ENCODE measurements at places on chromosomes 5 and 9. TPM values are rescaled to one million over a fixed set of nuclear protein-coding genes. Genes with fewer than 3 reads are reported as not detected.

C7 gene
- 2.3 TPM for total RNA-seq

ACSL6 gene
- total RNA-seq: 0.62 TPM

- DNase-seq: no peak
Measured at GRCh38 chr9:71725590-71726338, 42.5 kb downstream of the CEMIP2 start.

FNBP1 gene
- 23.7 TPM for total RNA-seq

GRCh38 chr5:171433352-171433698 lies 13.9 kb downstream of the FGF18 start:
- no peak for DNase-seq

DNA sequence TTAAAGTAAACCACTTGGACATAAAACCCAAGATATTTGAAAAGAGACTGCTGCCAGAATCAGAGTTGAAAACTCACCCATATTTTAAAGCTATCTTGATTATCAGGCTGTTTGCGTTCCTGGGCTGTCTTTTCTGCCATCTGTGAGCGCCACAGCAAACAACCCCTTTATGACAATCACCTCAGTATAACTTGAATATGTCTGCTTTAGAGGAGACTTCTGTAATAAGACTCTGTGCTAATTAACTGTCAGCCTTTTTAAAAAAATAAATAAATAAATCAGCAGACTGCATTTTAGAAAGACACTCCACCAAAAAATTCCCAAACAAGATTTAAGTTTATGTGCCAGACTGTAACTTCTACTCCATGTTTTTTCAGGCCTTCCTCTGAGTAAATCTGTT lies 375.7 kb upstream of the CCNH start:
- DNase-seq: no peak

GRCh38 chr9:130975932-130976841 lies 32.8 kb upstream of the LAMC3 start:
- DNase-seq: no peak

DBN1 gene
- total RNA-seq: 97.3 TPM

CDKN2B-AS1 gene
- total RNA-seq: 0.18 TPM

SAXO1 gene
- 0.04 TPM for total RNA-seq

DNA sequence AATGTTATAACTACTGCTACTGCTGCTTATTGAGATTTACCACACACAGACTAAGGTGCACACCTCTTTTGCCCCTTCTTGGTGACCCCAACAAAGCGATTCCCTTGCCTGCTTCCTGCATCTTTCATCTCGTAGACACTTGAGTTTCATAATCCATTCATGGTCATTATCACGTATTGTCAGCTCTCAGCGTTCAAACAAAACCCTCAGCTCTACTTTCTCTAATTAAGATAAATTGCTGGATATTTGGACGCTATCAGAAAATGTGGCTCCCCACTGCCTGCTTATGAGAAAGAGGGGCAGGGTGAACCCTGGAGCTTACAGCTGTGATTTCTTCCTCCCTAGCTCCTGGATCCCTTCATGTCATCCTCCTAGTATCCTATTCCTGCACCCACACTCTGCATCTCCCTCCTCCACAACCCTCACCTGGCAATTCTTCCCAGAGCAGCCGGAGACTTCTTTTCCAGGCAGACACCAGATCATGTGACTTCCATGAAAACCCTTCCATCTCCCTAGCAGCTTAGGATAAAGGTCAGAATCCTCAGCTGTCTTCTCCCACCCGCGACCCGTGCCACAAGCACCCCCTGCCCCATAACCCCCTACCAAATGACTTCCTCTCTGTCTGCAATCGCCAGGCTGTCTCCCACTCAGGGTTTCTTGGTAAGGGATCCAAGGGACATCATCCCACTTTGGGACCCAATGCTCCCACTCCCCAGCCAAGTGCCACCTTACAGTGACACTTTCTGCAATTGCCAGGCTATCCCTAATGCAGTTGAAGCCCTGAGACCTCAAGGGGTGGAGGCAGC lies 146.5 kb downstream of the NSG2 start:
- no peak for DNase-seq

ADAMTS16 gene
- total RNA-seq: 4.3 TPM

TMEM8B gene
- 5.1 TPM for total RNA-seq

ZMAT2 gene
- total RNA-seq: 68.5 TPM

- no peak for DNase-seq
Measured at GRCh38 chr9:69204326-69204725, 30.2 kb downstream of the TJP2 start.

DNA sequence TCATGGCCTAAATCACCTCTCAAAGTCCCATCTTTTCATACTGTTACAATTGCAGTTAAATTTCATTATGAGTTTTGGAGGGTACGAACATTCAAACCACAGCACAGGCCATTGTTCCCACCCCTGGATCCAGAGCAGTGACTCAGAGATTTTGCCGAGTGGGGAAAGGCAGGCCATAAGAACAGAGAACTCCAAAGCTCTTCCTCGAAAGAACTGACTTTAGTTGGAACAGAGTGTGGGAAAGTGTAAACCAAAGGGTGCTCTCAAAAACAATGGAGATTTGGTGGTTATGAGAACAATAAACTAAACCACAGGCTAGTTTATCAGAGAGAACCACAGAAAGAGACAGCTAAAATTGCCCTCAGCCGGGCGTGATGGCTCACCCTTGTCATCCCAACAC lies 19.4 kb upstream of the GRPEL2 start:
- no peak for DNase-seq

GRCh38 chr5:12885018-12885417 lies 980.8 kb upstream of the CTNND2 start:
- DNase-seq: no peak

- DNase-seq: no peak
Measured at GRCh38 chr5:6545036-6545693, 87.7 kb downstream of the NSUN2 start.

TRIM36 gene
- 2.0 TPM for total RNA-seq

MYORG gene
- total RNA-seq: 8.1 TPM

DOLPP1 gene
- total RNA-seq: 7.5 TPM

PCDHGB5 gene
- total RNA-seq: 4.3 TPM

GRCh38 chr5:57488215-57488955 lies 5.8 kb upstream of the ACTBL2 start:
- DNase-seq: peak; percentile 85

CARD9 gene
- 1.2 TPM for total RNA-seq

DNA sequence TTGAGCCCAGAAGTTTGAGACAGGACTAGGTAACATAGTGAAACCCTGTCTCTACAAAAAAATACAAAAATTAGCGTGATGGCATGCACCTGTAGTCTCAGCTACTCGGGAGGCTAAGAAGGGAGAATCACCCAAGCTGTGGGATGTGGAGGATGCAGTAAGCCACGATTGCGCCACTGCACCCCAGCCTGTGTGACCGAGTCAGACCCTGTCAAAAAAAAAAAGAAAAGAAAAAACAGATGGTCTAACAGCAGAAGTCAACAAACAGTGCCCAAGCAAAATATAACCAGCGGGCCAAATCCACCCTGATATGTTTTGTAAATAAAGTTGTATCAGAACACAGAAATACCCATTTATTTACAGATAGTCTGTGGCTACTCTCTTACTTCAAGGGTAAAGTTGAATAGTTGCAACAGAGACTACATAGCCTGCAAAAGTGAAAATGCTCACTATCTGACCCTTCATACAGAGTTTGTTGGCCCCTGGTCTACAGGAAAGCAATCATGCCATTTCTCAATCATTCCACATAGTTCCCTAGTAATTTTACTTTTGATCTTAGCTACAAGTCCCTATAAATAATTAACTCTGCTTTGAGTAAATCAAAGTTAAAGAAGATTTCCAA lies 383.7 kb downstream of the TLE1 start:
- no peak for DNase-seq

GRCh38 chr9:99947395-99947794 lies 40.9 kb downstream of the STX17 start:
- no peak for DNase-seq
